Activated CD4-positive, alpha-beta T cell treated with anti-CD3 and anti-CD28 coated beads for 4 hours (primary cell): ENCODE measurements at places on chromosomes 1 and 21.

DNA sequence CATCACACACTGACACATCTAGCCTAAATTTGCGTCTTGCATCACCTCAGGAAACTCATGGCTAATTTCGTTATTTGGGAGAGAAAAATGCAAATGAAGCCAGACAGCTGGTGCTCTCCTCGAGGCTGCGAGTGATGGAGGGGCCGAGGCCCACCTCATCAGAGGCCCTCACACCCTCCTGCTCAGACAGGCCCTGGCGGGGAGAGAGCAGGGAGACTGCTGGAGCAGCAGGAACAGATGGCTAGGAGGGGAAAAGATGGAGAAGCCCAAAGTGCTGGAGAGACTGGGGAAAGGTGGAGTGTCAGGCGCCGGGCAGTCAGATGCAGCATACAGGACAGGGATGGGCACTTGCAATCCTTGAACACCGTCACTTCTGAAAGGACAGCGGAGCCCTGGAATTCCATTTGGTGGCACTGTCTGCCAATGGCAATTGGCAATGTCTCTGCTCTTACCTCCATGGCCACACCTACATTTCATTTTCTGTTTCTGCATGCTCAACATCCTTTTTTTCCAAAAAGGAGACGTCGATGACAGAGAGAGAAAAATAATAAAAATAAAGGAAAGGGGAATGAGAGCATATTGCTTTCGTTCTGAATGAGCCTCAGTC lies 286.2 kb downstream of the SPATA17 start:
- DNase-seq, result no peak

DNA sequence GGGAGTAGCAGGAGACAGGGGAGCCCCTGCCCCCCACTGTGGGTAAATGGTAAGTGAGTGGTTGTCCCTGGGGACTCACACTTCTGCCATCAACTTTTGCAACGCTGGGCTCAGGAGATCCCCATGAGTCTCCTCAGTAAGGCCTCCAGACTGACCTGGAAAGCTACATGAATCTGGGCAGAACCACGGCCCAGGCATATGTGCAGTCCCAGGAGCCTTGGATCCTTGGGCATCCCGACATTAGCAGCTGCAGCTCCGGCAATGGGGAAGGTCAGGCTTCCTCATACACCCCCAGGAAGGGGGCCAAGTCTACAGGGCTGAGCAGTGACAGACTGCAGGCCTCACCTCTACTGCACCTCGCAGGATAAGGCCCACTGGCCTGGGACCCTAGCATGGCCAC lies 868.7 kb upstream of the ADGRL4 start:
- no peak for DNase-seq

DNA sequence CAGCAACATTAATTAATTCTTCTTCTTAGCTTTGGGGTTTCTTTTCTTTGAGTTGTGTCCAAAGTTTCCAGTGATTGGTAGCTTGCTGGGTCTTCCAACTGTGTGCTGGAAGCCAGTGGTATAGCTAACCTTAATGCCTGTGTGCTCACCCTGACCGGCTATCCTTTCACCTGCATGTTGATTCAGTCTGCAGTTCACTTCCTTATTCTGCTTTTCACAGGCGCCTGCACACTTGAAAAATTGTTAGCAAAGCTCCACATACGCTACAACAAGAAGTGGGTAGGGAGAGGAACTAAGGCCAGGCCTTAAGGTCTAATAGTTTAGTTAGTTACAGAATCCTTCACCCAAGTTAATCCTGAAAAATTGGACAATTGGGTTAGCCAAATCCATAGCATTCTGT lies 35.7 kb downstream of the NCF2 start:
- no peak for DNase-seq

DNA sequence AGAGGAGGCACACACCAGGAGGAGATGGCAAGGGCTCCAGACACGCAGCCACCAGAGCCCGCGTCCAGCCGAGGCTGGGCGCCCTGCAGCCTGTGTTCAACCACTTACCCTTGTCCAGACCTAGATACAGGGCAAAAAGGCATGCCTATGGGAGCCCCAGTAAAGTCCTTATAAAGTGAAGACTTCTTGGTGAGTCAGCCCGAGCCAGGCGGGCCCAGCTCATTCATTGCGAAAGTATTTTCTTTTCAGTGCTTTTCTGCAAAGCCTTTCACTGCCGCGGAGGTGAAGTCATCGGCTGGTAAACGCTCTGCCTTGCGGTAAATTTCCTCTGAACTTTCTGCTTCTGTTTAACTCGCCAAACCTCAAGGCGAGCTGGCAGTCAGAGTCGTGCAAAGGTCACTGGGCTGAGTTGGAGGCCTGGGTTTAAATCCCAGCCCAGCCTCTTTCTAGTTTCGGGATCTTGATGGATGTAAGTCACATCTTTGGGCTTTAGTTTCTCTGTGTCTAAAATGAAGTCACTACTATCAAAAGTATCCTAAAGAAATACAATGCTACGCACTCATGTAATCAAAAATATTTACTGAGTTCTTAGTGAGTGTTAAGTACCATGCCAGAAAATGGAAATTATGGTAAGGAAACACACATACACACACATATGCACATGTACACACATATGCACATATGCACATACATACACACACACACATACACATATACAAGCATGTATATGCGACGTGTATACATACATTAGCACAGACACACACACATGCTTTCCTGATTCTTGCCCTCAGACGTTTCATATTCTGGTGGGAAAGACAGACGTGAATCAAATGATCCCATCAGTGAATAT lies 54.7 kb upstream of the IFFO2 start:
- peak; percentile 68 for DNase-seq

- no peak for DNase-seq
Observed at GRCh38 chr1:27235827-27236226, 1.4 kb downstream of the WDTC1 start.
